ENCODE measurements at places on chromosomes 13 and 19.
A peak's percentile ranks its signal among the peaks of the same experiment; 100 is the strongest.

DNA sequence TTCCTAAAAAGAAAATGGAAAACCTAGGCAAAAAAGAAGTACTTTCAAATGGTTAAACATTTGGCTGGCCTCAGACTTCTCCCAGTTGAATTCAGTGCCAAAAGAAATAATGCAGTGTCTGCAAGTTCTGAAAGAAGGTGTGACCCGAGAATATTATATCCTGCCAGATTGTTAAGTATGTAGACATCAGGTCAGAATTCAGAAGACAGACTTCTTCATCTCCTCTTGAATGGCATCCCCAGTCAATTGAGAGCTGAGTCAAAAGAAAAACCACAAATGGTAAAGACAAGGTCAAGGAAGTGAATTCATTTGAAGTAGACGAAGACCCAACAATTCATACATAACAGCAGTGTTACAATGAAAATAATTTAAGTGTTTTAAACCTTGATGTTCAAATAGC is 194.5 kb downstream of the NBEA start:
- DNase-seq = no peak

- no peak for DNase-seq
Measured at GRCh38 chr19:10133596-10133995, 13.9 kb upstream of the EIF3G start.

DNA sequence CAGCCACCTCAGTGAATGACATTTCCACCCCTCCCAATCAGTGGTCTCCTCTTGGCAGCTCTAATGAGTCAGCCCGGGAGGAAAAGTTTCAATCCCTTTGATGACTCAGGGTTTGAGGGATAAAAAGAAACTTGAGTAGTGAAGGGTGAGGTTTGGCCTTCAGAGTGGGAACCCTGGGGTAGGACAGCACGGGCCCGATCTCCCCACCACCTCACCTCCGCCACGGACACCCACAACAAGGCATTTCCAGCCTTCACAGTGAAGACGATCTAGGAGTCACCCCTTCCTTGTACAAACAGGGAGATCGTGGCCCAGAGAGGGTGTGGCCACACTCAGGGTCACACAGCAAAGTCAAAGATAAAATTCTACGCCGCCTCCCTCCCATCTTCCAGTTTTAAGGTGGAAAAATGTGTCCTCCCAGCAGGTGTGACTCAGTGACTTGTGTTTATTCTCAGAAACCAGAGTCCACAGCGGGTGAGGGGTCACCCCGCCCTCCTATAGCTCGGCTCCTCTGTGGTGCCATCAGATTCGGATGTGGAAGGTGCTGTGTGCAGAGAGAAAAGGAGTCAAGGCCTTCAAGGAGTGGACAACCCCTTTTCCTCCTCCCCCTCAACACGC is 12.3 kb downstream of the CIB3 start:
- DNase-seq = no peak

DNA sequence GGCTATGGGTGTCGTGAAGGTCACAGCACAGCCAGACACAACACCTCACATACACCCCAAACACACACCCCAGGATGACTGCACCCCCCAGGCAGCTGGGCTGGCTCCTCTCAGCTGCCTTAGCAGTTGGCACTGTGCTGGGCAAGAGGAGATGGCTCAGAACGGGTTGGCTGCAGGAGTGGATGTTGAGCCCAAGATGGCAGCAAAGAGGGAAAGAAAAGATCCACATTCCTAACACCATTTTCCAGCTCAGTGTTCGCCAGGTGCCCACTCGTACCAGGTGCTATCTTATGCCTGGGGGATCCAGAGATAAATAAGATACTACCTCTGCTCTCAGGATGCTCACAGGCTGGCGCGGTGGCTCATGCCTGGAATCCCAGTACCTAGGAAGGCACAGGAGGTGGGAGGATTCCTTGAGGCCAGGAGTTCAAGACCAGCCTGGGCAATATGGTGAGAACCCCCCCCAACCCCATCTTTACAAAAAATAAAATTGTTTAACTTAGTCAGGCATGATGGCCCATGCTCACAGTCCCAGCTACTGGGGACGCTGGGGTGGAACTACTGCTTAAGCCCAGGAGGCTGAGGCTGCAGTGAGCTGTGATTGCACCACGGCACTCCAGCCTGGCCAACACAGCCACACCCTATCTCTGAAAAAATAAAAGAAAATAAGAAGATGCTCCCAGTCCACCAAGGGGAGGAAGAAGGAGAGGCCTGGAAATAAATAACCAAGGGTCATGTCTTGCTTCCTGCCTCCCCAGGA is 89.7 kb upstream of the ZNF507 start:
- no peak for DNase-seq

DNA sequence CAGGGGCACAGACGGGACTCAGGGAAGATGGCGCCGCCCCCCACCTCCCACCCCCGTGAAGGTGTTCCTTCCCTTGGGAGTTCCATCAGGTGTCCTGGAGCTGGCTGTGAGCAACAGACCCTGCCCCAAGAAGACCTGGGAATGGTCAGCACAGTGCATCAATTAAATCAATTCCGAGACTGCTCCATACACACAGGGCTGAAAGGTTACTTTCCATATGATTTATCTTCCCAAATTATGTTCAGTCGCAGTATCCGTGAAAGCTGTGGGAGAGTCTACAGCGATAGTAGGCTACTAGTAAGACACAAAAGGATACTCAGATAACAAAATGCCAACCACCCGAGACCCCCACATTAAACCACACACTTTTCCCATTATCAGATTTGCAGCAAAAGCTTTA is 71.8 kb upstream of the PABPC3 start:
- no peak for DNase-seq

DNA sequence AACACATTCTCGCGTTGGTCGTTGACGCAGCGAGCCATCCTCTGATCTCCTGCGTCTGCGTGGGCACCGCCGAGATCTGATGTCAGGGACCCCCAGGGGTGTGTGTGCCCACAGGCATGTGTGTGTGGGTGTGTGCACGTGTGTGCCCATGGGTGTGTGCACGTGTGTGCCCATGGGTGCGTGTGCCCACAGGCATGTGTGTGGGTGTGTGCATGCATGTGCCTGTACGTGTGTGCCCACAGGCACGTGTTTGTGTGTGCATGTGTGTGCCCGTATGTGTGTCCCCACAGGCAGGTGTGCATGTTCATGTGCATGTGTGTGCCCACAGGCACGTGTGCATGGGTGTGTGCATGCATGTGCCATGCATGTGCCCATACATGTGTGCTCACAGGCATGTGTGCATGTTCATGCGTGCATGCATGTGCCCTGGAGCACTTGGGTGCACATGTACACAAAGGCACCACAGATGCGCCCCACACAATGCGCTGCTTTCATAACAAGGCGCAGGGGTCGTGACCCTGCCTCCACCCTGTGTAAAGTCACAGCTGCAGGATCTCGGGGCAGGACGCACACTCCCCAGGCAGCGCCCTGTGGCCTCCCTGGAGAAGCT is 77.5 kb downstream of the RASA3 start:
- no peak for DNase-seq

- no peak for DNase-seq
Measured at GRCh38 chr13:30871588-30872275, 34.3 kb upstream of the MEDAG start.

GRCh38 chr13:91399189-91400062 is 1.0 kb downstream of the GPC5 start:
- DNase-seq = peak; percentile 28

GRCh38 chr19:33071887-33072286 is 7.2 kb upstream of the RHPN2 start:
- no peak for DNase-seq

DNA sequence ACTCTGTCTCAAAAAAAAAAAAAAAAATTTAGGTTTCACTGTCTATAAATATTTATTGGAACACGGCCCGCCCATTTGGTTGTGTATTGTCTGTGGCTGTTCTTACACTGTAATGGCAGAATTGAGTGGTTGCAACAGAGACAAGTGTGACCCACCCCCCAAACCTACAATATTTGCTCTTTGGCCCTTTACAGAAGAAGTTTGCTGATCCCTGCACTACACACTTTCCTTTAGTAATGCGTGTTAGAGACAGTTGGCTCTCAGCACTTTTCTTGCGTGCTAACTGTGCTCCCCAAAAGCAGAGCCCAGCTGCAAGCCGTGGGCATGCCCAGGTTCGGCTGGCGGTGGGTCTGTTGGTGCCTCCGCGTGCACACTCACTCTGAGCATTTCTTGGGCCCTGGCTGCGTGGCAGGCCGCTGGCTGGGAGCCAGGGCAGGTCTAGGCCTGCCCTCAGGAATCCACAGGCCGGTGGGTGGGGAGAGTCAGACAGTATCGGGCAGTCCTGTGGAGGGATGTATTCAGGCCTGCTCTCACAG is 72.6 kb downstream of the SIPA1L3 start:
- no peak for DNase-seq

DNA sequence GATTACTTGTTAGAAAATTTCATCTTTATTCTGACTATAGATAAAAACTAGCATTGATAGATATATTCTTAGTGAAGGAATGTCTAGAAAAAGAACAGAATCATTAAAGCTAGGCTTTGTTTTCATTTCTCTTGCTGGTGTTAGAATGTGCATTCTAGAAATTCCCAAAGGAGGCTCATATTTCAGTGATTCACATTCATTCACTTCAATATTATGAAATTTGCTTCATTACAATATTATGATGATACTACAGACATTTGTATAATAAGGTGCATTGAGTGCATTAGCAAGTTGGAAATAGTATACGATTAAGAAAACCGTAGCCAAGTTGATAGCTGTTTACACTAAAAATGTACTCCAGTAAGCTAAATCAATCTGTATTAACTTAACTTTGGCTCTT is 70.7 kb upstream of the MYCBP2 start:
- DNase-seq = no peak

DNA sequence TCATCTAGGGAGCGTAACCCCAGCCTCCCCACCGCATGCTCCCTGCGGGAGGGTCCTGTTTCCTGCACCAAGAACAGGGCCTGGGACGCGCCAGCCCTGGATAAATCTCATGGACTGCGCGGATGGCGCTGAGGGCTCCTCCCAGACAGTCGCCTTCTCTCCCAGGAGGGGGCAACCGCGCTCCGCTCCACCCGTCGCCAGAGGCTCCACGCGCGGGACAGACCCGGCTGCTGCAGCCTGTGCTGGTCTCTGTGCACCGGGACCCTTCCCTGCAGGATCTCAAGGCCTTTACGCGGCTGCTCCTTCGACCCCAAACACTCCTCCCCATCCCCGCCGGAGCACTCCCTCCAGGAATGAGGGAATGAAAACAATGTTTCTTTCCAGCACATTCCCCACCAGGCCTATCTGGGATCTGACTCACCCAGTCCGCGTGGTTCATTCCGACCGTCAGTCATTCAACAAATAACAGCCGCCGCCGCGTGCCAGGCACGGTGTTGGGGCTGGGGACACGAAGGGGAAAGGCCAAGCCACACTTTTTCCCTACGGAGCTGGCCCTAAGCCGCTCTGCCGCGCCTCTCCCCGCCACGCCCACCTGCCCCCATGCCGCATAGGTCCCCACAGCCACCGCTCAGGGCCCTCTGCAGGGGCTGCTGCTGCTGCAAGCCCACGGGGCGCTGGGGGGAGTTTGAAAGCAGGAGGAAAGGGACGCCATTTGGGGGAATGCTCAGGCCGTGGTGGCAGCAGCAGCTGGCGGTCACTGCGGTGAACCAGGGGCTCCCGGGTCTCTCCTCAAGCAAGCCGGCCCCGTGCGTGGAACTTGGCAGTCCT is 6.0 kb downstream of the PNMA8B start:
- peak; percentile 29 for DNase-seq

DNA sequence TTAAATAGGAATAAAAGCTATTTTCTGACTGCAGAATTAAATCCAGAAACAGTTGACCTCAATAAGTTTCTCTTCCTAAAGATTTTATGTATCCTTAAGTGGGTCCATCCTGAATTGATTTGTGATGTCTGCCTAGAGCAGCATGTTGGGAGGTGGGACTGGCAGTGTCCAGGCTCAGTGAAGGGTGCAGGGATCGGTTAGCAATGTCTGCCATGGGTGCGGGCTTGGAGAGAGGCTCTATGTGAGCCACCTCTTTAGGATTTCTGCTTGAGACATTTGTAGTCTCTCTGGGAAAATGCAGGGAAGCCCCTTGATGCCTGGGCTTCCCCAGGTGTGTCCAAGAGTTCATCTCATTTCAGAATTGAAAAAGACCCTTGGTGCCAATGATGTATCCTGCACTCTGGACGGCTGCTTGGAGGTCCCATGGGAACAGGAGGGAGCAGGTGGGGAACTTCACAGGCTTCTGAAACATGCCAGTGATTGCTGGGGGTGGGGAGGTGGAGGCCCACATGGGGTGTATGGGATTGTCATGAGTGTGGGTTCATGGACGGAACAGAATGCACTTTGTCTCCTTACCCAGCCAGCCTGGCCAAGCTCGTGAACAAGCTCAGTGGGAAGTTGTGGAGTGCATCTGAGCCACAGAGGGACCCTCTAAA is 6.2 kb upstream of the COLGALT1 start:
- DNase-seq = no peak

GRCh38 chr13:80504453-80504852 is 163.5 kb upstream of the SPRY2 start:
- DNase-seq = no peak

DNA sequence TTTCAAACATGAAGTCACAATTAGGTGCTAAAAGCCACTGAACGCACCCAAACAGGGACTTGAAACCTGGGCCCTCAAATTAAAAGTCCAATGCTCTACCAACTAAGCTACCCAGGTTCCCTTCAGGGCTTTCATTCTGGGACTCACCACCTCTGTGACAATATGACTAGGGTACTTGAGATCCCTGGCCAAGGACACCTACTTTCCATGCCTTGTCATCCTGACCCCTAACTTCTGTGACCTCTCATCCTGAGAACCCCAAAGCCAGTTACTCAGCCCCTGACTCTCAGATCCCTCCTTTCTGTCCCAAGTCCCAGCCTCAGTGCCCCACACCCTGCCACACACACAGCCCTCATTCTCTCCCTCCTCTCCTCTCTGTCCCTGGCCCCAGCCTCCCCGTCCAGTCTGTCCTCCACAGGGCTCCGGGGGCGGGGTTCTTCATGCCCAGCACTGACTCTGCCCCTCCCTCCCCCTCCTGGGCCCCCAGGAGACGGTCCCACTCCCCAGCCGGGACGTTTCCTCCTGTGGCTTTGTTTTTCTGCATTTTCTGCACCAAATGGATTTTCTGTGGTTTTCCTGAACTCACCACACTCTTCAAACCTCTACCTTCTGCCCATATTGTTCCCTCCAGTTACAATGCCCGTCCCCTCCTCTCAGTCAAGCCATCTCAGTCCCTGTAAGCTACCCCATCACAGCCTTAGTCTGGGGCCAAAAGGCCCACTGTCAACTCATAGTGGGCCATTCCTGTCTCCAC is 7.0 kb downstream of the RCN3 start:
- DNase-seq = no peak

GRCh38 chr19:47707135-47707925 is 5.9 kb upstream of the EHD2 start:
- DNase-seq = peak; percentile 71

DNA sequence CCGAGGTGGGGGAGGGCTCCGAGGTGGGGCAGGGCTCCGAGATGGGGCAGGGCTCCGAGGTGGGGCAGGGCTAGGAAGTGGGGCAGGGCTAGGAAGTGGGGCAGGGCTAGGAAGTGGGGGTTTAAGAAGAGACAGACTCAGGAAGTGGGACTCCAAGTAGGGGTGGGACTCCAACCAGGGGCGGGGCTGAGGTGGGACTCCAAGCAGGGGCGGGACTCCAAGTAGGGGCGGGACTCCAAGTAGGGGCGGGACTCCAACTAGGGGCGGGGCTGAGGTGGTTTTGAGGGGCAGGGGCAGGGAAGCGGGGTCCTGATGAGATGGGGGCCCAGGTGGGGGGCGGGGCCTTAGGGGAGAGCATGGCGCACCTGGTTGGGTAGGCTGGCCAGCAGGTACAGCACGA is 13.6 kb downstream of the CFD start:
- peak; percentile 74 for DNase-seq

All from activated T-cell treated with anti-CD3 and anti-CD28 coated beads, Interleukin-2, amount 50 U/mL, for 1 hour (primary cell).